Daoy (cell line): ENCODE measurements at places on chromosomes 2 and 18. TPM values are rescaled to one million over a fixed set of nuclear protein-coding genes. Genes with fewer than 3 reads are reported as not detected.

- DNase-seq: no peak
These were observed 51.3 kb downstream of the ANKMY1 start for GRCh38 chr2:240506406-240507059.

DNA sequence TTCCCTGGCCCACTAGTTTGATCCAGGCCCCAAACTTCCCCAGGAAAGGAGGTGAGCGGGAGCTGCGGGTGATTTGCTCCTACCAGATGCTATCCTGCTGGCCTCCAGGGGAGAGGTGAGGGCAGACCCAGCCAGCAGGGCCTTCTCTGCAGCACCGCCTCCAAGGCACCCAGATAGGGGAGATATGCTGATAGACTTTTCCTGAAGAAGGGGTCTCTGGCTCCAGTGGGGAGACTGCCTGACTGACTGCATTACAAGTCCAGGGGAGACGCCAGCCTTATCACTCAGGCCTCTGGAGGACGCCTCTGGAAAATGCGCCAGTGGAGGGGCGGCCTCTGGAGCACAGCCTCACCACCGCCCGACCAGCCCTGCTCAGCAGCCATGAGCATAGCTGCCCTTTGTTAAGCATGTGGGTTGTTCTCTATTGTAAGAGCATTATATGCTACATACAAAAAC lies 60.6 kb upstream of the SMAD7 start:
- DNase-seq: no peak

DNA sequence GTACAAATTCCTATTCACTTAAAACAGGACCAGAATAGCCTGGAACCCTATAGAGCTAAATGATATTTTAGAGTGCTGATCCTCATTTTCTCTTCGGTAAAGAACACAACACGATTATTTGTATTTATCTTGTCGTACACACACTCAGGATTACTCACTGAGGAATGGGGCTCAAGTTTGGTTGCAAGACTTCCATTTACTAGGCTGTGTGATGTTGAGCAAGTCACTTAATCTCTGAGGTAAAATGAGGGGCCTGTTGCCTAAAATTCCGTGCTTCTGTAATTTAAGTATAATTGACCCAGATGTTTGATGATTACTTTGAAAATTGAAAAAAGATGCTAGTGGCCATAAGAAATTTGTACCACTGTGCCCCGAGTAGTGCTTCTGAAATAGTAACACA lies 42.6 kb upstream of the MAP4K3 start:
- no peak for DNase-seq

GRCh38 chr18:79586436-79587225 lies 93.0 kb upstream of the CTDP1 start:
- no peak for DNase-seq

DNA sequence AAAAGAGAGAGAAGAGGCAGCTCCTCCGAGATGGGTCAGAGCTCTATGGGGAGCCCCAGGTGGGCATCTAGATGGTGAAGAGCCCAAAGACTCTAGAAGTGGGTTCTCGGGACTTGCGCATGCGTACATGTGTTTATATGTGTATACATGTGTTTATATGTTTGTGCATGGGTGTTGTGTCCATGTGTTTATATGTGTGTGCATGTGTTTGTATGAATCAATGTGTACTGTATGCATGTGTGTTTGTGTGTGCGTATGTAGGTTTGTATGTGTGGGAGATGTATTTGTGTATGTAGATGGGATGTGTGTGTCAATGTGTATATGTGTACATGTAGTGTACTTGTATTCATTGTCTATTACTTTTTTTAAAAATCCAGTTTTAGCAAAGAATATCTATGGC lies 25.6 kb downstream of the DNPEP start:
- no peak for DNase-seq

GRCh38 chr2:236612737-236613136 lies 43.1 kb downstream of the ACKR3 start:
- DNase-seq: no peak

GRCh38 chr2:3492951-3493614 lies 26.2 kb downstream of the ADI1 start:
- DNase-seq: peak; percentile 87

Gene IL1RL2
- total RNA-seq: not detected in 2 replicates

GRCh38 chr18:51666763-51667191 lies 469.3 kb upstream of the MEX3C start:
- no peak for DNase-seq

- peak; percentile 51 for DNase-seq
These were observed 28.0 kb upstream of the SCYGR1 start for GRCh38 chr2:227415538-227416424.

DNA sequence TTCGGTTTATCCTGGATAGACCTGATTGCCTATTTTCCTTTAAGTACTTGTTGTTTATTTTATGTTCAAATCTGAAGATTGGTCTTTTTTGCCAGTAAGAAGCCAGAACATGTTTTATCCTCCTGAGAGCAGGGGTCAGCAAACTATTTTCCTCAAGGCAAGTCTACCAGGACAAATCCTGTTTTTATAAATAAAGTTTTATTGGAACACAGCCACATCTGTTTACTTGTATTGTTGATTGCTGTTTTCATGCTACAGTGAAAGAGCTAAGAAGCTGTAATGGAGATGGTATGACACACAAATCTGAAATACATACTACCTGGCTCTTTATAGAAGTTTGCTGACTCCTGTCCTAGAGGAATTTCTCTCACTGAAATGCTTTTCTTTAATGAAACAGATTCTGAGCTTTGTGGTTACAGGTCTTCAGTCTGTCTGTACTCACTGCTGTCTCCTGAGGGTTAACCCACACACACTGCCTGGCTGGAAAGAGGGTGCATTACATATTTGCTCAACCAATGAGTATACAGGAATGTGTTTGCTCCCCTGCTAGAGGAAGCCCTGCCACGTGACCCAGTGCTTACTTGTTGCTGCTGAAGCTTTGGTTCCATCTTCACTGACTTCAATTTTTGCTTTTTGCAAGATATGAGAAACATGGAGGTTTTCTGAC lies 22.6 kb downstream of the MRPL44 start:
- DNase-seq: no peak

DNA sequence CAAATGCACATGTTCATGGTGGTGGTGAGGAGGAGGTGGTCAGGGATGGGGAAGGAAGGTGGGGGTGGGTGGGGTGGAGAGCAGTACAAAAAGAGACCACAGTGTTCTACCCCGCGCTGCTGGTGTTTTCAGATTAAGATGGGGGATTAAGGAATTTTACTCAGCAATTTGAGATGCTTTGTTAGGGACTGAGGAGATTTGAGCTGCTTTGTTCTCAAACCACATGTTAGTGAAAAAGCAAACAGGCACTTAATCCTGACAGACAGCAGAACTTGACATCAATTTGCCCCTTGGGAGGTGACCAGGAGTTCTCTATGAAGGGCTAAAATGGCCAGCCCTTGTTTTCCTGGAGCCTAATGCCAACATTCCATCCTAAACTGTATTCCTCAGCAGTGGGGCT lies 244.5 kb downstream of the MEIS1 start:
- DNase-seq: no peak

DNA sequence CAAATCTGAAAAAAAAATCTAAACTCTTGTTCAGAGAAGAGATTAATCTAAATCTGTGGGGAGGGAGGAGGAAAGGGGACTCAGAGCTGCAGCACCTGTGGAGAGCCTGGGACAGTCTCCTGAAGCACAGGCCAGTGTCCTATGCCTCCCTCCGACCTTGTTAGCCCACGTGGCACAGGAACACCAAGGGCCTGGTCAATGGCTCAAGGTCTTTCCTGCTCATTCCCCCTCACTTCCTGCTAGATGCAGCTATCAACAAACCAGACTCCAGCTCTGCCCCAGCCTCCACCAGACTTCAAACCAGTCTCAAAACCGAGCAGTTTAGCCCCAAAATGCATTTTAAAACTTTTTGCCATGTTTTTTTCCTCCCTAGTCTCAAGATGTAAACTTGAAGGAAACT lies 20.1 kb upstream of the SULT1C3 start:
- no peak for DNase-seq

GRCh38 chr2:241741016-241741415 lies 6.6 kb downstream of the D2HGDH start:
- DNase-seq: peak; percentile 86

DNA sequence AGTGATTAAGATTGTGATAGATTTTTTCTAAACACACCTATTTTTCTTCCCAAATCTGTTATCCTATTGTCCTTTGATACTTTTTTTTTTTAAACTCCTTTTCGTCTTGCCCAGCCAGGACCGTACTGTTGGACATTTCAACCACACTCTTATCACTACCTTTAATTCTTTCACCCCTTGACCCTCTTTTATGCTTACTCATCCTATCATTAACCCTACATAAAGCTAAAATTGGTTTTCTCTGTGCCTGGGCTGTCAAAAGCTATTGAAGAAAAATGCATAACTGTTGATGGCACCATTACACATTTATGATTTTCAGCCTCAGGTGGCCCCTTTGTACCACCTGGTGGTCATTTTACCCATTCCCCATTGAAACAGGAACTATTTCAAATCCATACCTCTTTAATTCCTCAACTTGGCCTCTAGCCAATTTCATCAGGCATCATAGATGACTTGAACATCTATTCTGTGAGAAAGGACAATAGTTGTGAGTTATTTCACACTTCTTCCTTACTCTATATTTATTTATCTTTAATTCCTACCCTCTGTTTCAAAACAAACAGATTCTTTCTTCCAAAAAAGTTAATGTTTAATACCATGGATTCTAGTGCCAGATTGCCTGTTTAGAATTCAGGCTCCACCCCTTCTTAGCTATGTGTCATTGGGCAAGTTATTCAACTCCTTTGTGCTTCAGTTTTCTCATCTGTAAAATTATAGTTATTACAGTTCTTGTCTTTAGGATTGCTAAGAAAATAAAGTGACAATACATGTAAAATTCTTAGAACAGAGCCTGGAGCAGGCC lies 258.6 kb downstream of the CAMKMT start:
- no peak for DNase-seq

- DNase-seq: peak; percentile 9
These were observed 137.6 kb downstream of the MYO1B start for GRCh38 chr2:191382801-191383200.

DNA sequence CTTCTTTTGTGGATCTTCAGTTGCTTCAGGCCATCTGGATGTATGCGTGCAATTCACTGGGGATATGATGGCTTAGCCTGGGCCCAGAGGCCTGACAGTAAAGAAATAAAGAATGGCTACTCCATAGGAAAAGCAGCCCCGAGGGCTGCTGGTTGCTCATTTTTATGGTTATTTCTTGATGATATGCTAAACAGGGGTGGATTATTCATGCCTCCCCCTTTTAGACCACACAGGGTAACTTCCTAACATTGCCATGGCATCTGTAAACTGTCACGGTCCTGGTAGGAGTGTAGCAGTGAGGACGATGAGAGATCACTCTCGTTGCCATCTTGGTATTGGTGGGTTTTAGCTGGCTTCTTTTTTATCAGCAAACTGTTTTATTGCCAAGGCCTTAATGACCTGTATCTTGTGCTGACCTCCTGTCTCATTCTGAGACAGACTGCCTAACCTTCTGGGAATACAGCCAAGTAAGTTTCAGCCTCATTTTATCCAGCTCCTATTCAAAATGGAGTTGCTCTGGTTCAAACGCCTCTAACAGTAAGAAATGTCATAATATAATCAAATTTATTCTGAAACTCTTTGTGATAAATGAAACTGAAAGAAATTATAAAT lies 60.5 kb downstream of the DSEL start:
- DNase-seq: no peak

DNA sequence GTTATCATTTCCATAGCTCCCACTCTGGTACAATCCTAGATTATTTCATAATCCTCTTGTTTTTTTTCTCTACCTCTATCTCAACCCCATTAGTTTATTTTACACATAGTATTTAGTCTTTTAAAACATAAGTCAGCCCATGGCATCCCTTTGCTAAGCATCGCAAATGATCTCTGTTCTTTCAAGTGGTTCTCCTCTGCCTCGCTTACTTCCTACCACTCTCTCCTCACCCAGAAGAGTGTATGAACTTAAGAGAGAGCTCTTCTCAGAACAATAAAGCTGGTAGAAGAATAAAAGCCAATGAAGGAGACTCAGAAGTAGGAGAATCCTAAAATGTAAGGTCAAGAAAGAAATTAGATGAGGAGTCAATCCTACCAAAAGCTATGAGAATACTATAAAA lies 12.2 kb upstream of the ITPRID2 start:
- DNase-seq: no peak

- peak; percentile 49 for DNase-seq
These were observed 181.1 kb downstream of the SOCS6 start for GRCh38 chr18:70469916-70470315.

Gene TUBA4B
- total RNA-seq: not detected in 2 replicates

GRCh38 chr2:190180313-190181122 lies 118.0 kb upstream of the MSTN start:
- peak; percentile 57 for DNase-seq

DNA sequence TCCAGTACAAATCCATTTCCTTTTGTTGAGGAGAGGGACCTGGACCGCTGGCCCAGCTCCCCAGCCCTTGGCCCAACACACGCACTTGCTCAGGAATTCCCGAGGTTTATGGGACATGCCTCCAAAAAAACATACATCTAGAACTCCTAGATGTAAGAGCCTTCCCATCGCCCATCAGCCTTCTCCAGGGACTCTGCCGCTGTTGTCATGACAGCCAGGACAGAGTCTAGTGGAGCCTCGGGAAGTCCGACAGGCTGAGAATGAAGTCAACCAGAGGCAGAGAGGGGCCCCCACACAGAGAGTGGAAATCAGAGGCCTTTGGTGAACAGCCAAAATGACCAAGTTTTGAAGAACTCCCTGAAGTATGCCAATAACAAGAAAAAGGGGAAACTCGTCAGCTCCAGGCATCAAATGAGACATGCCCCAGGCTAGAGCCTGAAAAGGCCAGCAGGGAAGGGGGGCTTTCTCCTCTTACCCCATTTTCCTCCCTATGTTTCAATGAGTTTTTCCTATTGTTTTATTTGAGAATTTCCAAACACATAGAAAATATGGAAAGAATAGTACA lies 43.2 kb upstream of the CAB39 start:
- no peak for DNase-seq

- no peak for DNase-seq
These were observed 17.8 kb upstream of the KLF7 start for GRCh38 chr2:207183506-207183905.
